ENCODE measurements at places on chromosomes 4 and X. TPM values are rescaled to one million over a fixed set of nuclear protein-coding genes. Genes with fewer than 3 reads are reported as not detected.

The TKTL2 gene
- total RNA-seq, result 0.33 TPM

The GCNA gene
- total RNA-seq, result 5.6 TPM

The GABRG1 gene
- 4.1 TPM for total RNA-seq

The SPARCL1 gene
- 261 TPM for total RNA-seq

The GRPR gene
- 1.8 TPM for total RNA-seq

The KIF4A gene
- total RNA-seq, result 7.6 TPM

The PNPLA4 gene
- total RNA-seq, result 17.5 TPM

The MAGEA4 gene
- total RNA-seq, result not detected

Data from camera-type eye (tissue), 1 donor.